Forelimb muscle (tissue), 1 donor: ENCODE measurements at places on chromosomes 13 and 19.

DNA sequence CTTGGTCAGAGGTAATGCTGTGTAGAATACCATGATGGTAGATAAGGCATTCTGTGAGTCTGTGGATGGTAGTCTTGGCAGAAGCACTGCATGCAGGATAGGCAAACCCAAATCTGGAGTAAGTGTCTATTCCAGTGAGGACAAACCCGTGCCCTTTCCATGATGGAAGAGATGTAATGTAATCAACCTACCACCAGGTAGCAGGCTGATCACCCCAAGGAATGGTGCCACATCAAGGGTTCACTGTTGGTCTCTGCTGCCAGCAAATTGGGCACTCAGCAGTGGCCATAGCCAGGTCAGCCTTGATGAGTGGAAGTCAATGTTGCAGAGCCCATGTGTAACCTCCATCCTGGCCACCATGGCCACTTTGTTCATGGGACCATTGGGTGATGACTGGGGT is 155.0 kb downstream of the RAP2A start:
- DNase-seq, result no peak

DNA sequence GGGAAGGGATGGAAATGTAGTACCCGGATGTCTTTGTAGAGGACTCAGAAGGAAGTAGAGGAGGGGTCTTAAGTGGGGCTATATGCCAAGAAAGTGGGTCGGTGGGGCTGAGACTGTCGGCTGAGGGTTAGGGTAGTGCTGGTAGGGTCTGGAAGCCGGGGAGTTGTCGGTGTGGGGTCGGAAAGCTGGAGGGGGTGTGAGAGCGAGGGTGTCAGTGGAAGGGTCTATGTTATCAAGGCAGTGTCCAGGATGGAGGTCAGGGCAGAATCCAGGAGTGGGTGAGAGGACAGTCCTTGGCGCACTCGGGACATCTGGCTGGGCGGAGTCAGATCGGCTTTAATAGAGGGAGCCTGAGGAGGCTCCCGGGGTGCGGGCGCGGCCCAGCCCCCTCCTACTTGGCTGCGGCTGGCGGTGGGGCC is 1.7 kb downstream of the HSPB6 start:
- no peak for DNase-seq

DNA sequence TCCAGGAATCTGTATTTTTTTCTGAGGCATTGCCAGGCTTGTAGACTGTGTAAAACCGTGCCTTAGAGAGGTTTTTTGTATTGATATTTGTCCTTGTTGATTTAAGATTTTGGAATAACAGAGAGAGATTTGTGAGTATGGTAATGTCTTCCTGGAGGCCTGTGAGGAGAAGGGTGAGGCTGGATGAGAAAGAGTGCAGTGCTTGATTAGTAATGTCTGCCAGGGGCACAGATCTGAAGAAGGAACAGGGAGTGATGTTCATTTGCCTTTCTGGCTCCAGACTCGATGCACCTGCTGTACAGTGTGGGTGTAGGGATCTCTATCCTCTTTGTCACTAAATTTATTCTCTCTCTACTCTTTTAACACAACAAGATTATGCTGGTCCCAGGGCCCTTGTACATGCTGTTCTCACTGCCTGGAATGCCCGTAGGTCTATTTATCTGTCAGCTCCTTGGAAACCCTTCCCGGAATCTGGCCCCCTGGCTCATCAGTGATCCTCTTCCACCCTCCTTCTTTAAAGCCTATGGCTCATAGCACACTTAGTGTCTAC is 4.2 kb downstream of the FIZ1 start:
- DNase-seq, result no peak

GRCh38 chr19:45125975-45126493 is 33.1 kb downstream of the PPP1R37 start:
- DNase-seq, result no peak

GRCh38 chr19:15112385-15112784 is 5.2 kb downstream of the SYDE1 start:
- DNase-seq, result no peak

DNA sequence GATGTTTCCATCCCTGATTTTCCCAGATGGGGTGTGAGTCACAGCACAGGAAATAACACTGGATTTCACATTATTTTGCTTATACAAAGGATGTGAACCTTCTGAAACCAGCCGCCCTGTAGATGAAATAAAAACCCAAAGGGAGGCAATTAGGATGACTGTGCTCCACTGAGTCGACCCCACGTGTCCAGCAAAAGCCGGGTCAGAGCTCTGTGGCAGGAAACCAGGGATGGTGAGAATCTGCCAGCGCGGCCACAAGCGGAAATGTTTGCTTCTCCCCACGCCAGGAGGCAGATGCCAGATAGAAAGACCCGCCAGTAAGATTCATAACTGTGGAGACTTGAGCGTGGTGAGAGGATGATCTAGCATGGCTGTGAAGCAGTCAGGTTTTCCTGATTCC is 764.4 kb downstream of the LIG4 start:
- no peak for DNase-seq

DNA sequence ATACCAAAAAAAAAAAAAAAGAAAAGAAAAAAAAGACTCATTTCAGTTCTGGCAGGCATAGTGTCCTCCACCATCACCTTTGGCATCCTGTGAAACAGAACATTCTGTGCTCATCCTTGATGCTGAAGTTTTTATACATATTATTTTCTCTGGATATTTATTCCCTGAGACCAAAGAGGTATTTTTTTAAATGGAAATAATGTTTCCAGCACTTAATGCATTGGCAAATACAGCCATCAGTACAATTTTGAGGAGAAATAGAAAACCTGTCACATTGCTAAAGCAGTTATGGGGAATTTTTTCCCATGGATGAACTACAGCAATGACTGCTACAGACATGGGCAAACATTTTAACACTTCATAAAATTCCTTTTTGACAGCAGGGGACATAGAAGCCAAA is 312.4 kb downstream of the DNAJC15 start:
- DNase-seq, result peak; percentile 43

GRCh38 chr19:54128796-54129616 is 8.6 kb upstream of the CNOT3 start:
- DNase-seq, result no peak

DNA sequence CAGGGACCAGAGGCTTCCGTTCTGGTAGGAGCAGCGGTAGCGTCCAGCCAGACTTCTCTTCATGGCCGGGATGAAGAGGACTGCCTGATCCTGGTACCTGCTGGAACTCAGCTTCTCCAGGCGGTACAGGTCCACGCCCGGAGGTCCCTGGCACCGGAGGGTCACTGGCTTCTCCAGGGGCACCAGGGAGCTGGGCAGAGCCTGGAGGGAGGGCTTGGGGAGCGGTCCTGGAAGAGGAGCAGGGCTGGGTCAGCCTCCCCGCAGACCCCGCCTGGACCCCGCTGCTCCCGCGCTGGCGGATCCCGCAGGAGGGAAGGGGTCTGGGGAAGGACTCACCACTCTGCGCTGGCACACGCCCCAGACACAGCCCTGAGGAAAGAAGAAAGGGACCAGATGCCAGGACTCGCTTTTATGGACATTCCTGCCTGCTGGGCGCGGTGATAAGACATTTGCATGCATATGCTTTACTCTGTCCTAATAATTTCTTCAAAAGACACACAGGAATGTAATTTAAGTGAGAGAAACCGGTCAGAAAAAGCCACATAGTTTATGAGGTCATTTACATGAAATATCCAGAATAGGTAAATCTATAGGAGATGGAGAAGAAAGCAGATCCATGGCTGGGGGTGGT is 5.8 kb downstream of the GP6 start:
- DNase-seq, result no peak

DNA sequence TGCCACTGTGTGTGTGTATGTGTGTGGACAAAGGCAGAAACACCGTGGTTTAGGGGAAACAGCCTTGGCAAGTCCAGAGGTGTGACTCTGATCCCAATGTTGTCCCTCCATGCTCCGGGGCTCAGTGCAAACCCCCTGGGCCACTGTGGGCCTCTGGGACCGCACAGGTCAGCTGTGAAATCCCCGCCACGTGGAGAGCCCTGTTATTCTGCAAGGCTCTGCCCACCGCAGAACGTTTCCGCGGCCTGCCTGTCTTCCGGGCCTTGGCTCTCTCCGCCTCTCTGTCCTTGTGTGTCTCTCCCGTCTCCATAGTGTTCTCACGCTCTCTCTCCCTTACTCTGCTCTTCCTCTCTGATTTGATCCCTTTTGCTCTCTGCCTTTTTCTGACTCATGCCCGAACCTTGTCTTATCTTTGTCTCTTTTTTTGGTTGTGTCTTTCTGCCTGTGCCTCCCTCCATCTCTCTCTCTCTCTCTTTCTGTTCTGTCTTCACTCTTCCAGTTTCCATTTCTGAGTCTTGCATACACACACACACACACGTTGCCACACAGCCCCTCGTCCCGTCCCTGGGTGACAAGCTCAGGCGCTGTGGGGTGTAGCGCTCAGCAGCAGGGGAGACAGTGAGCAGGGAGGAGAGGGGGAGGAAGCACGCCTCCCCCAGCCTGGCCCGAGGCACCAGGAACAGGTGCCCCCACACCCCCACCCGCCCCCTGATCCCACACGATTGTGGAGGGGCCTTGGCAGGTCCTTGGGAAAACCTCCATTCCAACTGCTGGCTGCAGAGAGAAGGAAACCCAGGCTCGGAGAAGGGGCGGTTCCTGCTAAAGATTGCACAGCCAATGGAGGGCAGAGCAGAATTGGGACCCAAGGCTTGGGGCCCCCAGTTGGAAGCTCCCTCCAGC is 3.0 kb downstream of the TTYH1 start:
- no peak for DNase-seq

GRCh38 chr13:101489643-101490405 is 37.3 kb downstream of the ITGBL1 start:
- no peak for DNase-seq

DNA sequence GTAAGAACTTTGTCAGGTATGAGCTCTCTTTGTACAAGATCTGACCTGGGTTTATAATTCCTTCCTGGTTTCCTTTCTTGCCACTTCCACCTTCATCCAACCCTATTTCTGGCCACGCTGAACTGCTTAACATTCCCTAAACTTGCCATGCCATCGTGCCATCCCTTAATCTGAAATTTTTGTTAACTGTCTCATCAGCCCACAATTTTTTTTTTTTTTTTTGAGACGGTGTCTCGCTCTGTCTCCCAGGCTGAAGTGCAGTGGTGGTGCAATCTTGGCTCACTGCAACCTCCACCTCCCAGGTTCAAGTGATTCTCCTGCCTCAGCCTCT is 144.6 kb downstream of the GGACT start:
- DNase-seq, result no peak

DNA sequence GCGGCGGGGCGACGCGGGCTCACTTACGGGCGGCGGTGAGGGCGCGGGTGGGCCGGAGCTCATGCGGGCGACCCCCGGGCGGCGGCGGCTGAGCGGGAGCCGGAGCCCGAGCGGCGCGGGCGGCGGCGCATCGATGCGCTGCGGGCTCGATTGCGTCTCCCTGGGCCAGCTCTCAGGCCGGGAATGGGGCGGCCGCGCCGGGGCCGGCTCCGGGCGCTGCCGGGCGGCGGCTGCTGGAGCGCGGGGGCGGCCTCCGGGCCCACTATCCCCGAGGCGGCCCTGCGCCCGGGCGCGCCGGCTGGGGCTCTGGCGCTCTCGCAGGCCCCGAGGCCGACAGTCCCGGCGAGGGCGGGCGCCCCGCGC is 1.4 kb upstream of the TSHZ3 start:
- no peak for DNase-seq
